ENCODE measurements at places on chromosomes 4 and X.

DNA sequence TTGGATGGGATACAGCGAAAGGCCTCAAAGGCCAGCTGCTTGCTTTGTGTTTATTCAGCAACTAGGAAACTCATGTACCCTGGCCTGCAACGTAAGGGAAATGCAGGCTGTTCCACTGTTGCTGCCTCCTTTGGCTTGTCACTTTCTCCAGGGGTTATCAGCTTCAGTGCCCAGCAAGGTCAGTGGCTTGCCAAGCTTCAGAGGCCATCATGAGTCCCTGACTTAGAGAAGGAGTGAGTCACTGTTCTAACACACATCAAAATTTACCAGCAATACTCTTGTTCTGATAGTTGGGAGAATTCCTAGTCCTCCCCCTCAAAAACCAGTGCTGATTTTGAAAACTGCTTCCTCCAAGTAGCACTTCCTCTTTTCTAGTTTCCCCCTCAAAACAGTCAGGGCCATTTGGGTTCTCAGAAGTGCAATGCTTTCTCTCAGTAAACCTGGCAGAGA lies 250.8 kb downstream of the ARHGAP24 start:
- DNase-seq, result no peak

DNA sequence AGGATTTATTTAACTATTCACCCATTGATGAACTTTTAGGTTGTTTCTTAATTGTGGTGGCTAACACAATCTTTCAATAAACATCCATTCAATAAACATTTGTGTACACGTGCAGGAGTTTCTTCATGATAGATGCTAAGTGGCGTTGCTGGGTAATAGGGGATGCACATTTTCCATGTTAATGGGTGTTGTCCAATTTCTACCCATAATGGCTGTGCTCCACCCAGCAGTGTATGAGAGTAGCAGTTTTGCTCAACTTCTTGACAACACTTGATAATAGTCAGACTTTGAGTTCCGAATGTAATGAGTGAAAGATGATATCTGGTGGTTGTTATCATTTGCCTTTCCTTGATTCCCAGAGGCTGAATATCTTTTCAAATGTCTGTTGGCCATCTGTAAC lies 104.7 kb downstream of the NHSL2 start:
- no peak for DNase-seq

DNA sequence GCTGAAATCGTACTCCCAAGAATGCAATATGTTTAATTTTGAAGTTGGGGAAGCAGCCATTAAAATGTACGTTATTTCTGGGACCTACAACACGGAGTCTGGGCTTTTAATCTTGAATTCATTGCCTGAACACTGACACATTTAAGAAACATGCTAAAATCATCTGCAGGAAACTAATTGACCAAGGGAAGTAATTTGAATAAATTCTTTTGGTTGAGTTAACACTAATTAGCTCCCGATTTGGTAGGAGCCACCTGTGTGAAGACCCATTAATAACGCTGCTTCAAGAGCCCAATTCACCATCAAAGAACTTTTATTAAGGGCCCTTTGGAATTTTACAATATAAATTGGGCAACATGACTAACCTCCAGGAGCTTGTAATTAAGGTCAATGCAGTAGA lies 309.2 kb downstream of the RAB28 start:
- DNase-seq, result no peak

DNA sequence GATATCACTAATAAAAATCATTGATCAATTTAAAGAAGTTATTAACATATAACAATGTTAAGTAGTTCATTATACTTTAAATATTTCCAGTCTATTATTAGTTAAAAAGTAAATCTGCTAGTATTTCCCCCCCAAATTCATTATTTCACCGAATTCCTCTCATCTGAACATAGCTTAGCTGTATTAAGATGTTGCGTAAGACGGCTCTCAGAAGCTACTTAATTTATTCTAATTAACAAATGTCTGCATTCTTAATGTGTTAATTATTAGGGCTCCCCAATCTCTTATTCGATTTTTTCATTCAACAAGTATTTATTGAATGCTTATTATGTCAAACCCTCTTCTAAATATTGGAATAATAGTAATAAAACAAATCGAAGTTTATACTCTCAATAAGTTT lies 290.7 kb downstream of the TRIML1 start:
- no peak for DNase-seq

GRCh38 chrX:153381684-153382532 lies 19.2 kb downstream of the PNMA6E start:
- no peak for DNase-seq

GRCh38 chr4:7981738-7982394 lies 42.2 kb upstream of the AFAP1 start:
- DNase-seq, result no peak

DNA sequence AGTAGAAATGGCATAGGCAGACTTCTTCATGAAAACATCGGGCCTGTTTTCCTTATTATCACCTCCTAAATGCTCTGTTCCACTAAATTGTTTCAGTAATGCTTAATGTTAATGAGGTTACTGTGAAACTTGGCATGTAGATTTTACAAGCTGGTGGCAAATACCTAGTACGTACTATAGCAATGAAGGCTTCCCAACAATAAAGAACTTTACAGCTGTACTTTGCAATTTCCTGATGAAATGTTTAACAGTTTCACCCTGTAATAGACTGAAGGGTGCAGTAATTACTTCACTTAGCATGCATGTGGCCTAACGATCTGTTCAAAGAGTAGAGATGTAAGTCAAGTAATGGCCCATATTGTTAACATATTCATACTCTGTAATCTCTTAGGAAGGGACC lies 524.7 kb downstream of the IL15 start:
- DNase-seq, result no peak

DNA sequence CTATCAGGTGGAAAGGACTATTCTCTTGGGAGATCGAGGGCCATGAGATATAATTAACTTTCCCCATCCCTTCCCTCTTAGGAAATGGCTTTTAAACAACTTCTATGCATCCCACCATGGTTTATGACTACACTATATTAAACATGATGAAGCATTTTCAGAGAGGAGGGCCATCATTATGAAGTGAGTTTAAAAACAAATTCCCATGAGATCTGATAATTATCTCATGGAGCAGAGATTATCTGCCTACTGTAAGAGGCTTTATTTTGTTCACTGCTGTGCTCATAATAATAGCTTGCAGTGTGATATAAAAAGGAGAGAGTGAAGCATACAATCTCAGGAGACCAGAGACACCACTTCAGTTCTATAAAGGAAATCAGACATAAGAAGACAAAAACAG lies 330.5 kb upstream of the ZFP42 start:
- no peak for DNase-seq

GRCh38 chr4:48024522-48024921 lies 8.0 kb downstream of the NIPAL1 start:
- no peak for DNase-seq

DNA sequence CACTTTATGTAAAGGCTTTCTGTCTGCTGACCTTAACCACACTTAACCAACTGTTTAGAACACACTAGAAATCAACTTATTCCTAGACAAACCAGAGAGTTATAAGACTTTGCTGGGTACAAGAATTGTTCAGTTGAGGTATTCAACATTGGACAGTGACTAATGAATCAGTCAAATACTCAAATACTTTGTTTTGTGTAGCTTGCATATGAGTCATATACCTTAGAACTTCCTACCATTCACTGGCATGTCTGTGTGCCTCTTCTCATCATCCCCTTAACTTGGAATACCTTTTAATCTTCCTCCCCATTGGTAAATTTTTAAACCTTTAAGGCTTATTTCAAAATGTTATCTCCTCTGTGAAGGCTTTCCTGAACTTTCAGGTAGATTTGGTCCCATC lies 708.8 kb upstream of the GRIA3 start:
- DNase-seq, result no peak

GRCh38 chrX:1422135-1422465 lies 30.2 kb upstream of the SLC25A6 start:
- DNase-seq, result no peak

DNA sequence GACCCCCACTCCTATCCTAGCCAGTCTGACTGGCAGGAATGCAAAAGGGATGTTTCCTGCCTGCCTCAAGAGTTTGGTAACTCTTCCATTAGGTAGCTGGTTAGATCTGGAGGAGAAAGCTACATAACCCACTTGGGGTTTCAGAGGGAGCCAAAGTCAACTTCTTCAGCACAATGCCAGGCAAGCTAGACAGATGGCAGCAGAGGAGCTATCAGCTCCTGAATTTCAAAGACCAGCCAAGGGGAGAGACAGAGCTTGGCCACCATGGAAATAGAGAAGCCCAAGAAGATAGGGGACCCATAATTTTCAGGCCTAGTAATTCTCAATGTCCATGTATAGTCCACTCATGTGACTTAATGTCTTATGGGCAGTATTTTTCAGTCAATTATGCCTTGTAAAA lies 56.4 kb downstream of the PGRMC1 start:
- no peak for DNase-seq

- no peak for DNase-seq
Observed at GRCh38 chr4:6365545-6366086, 96.0 kb downstream of the WFS1 start.

- DNase-seq, result no peak
Observed at GRCh38 chrX:18890724-18891547, 93.0 kb downstream of the PHKA2 start.

DNA sequence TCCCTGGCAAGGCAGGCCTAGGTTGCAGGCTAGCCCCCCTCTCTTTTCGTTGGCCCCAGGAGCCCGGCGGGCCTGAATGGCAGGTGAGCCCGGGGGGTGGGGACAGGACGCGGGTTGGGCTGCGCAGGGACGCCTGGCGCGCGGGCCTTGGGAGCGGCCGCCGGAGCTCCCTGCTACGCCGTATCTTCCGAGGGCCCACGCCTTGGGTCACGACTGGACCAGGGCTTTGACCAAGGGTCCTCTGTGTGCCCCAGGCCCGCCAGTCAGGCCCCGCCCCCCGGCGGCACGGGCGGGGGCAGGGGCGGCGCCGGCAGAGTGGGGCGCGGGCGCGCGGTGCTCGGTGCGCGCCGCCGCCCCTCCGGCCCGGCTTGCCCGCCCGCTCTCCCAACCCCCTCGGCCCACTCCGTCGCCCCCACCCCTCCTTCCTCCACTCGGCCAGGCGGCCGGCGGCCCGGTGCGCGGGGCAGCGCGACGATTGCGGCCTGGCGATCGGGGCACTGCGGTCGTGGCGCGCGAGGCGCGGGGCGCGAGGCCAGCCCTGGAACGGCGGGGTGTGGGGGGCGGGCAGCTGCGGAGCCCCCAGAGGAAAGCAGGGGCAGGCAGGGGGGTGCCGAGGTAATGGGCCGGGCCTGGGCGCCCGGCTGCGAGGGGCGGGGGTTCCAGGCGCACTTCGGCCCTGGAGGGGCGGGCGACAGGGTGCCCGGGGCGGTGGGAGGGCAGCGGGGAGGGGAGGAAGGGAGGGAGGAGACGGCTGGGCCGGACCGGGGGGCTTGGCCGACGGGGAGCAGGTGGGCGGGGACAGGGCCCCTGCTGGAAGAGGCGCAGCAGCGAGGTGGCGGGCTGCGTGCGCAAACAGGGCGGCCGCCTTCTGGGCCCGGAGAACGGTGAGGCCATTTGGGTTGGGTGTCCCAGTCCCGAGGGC lies at the start of gene PRRG3:
PRRG3 (plus strand) TSS at position 798 of the 922 bp plus-strand sequence. CDS start 3,357 bp downstream, outside the sequence.
- DNase-seq, result no peak

- no peak for DNase-seq
Observed at GRCh38 chr4:36280555-36280954, 861 bp upstream of the DTHD1 start.

DNA sequence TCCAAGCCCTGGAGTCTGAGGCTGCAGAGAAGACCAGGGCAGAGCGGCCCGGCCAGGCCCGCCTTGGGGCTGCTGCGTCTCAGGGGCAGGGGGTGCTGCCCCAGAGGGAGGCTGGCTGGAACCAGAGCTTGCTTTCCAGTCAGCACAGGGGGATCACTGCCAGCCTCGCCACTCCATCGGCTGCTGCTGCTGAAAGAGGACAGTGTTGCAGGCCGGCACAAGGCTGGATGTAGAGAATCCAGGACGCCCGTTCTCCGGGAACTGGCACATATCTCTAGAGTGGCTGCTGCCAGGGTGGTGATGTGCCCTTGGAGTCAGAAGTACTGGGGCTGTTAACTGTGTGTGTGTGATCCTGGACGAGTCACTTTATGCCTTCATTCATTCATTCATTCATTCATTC lies 31.9 kb upstream of the SORCS2 start:
- DNase-seq, result no peak

DNA sequence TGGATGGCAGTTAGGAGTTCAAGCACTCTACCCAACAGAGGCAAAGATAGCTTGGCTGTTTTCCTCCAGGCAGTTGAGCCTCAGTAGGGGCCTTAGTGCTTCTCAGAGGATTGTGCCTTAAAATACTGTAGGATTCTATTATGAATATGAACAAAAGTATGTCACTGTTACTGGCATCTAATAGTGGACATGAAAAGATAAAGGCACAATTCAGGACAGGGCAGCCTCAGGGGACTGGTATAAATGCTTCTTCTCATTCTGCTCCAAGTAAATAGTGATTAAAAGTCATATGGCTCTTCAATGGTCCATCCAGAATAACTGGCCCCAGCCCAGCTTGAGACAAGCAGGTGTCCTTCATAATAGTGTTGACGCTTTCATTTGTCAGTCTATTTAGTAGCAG lies 17.7 kb downstream of the COL4A6 start:
- no peak for DNase-seq

DNA sequence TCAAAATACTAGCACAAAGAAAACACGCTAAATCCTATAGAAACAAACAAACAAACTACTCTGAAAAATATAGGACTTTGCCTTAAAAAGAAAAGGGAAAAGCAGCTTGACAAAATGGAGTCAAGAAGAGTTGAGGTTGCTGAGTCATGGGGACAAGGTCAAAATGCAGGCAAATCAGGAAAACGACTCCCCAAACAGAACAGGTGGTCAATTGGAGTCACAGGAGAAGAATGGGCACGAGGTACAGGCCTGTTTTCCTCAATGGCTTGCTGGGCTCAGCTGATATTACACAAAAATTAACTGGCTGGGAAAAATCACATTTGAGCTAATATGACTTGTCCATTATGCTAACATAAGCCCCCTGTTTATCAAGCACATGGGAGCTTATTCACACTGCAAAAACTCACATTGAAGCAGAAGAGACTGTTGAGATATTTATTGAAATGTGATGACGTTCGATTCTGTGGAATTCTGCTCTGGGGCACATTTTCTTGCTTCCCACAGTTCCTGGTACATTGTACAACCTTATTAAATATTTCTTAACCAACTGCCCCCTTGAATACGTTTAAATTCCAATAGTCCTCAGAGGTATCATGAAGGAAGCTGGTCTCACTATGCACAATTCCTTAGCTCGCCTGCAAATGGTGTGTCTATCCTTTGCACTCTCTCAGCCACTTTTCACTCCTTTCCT lies 1622.1 kb downstream of the STIM2 start:
- DNase-seq, result no peak

DNA sequence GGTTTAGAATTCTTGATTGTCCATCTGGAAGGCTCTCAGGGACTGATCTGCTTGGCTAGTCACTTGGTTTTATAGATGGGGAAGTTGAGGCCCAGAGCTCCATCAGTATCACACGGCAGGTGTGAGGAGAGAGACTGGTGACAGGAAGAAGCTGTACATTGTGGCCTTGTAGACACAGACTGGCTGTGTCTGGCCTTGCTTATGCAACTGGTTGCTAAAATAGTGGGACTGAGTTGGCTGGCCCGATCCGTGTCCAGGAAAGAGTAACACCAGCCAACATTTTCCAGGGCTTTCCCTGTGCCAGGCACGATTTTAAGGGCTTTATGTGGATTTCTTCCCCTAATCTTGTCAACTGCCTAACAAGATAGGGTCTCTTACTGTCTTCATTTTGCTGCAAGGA lies 2.8 kb downstream of the TBC1D14 start:
- DNase-seq, result no peak

- no peak for DNase-seq
Observed at GRCh38 chr4:147567276-147567675, 49.9 kb upstream of the TMEM184C start.

Measured in omental fat pad (tissue), 4 donors.